ENCODE measurements at places on chromosomes 3 and 15.

DNA sequence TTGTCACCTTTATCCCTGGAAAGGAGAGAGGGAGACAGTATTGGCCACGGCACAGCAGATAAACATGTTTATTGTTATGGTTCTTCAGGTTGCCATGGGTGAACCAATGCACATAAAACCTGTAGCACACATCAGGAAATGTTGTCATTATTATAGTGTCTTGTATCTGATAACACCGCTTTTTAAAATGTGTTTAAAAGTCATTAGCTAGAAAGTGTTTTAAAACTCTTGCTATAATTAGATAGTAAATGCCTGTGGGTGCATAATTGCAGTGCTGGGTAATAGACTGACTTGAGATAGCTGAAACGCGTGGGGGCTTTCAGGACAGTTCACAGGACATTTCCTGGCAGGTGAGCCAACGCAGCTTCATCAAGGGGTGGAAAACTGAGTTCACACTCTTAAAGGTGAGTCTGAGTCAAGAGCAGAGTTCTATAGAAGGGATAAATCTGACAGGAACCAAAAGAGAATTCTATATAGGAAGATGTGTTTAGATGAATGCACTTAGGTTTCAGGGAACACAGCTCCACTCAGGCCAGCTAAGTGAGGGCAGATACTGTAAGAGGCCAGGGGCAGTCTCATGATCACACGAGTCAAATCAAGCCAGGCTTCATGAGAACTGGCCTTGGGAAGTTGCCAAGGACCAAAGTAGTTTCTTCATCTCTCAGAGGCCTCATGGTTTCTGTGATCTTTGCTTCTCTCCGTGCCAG lies 35.6 kb upstream of the PPP4R2 start:
- no peak for DNase-seq

- no peak for DNase-seq
Observed at GRCh38 chr3:175155172-175155571, 296.0 kb downstream of the NAALADL2 start.

DNA sequence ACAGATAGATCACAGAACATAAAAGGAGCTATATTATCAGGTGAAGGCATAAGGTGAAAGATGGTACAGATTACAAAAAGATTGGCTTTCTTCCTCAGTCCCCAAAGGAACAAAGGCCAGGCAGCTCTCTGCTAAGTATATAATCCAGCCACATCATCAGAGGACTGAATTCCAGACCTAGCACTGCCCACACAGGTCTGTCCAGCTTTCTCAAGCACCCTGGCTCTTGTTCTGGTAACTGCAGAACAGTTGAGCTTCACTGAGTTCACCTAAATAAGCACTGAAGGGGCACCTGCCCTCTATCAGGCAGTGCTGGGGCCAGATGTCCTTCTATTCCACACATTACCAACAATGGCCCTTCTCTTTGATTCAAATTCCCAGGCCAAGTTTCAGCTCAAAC lies 6.3 kb downstream of the DUOXA1 start:
- no peak for DNase-seq

GRCh38 chr15:94229591-94230369 lies 1.6 kb upstream of the MCTP2 start:
- peak; percentile 25 for DNase-seq

- no peak for DNase-seq
Observed at GRCh38 chr15:38076786-38077185, 142.3 kb downstream of the TMCO5A start.

- peak; percentile 35 for DNase-seq
Observed at GRCh38 chr3:101989578-101990200, 140.4 kb downstream of the NFKBIZ start.

DNA sequence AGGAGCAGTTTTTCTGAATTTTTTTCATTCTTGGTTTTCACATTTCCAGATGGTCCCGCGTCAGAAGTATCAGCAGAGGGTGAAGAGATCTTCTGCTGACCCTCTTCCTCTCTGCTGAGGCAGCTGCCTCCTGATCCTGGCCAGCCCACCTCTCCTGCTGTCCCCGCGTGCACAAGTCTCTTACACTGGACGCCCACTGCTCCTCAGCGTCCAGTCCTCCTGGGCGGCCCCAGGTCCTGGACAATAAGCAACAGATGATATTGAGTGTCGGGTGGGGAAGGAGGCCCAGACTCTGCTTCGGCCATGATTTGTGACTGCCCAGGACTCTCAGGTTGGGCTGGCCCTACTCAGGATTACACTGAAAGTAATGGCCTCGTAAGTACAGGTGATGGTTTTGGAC lies 50.1 kb downstream of the KLHL25 start:
- no peak for DNase-seq
